Stimulated activated CD4-positive, alpha-beta T cell treated with anti-CD3 and anti-CD28 coated beads, Interleukin-15, amount 100 ng/mL, for 1 hour (primary cell): ENCODE measurements at places on chromosomes 1 and 21.

DNA sequence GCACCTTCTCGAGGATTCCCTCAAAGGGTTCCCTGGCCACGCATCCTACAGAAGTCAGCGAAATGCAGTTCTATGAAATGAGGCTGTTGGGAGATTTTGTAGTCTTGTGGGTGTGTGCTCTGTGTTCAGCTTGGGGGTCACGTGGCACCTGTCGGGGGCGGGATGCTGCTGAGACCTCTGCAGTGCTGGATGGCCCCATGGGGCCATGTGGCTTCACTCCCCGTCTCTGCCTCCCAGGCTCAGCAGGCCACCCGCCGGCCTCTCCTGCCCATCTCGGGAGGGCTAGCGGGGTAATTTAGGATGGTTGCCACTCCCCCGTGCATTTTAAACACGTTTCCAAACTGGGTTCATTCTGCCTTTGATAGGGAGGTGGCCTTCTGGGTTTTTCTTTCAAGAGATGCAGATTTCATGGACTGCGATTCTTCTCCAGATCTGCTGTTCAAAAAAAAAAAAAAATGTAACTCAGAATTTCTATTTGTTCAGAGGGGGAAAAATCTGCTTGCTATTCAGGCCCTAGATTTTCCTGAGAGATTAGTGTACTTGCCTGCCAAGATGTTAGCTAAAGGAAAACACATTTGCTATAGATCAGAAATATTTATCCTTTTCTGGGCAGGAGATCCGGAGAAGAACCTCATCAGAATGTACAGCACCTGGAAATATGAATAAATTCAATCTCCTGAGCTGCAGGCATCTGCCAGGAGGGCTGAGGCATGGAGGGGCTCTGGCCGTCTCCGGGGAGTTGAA, 277.2 kb upstream of the VAMP3 start:
- DNase-seq, result no peak

DNA sequence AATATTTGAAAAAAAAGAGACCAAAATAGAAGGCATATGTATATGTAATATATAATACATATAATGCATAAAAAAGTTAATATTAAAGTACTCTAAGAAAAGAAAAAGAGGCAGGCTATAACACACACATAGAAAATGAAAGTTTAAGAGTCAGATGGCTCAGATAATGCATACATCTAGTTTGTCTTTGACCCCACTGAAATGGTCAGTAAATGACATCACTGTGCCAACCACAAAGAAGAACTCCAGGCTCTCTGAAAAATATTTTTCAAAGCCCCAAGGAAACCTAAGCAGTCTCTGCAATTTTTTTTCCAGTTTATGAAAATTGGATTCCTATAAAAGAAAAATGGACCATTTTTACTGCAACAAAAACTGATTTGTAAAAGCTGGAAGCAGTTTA, 55.4 kb upstream of the SCYL3 start:
- no peak for DNase-seq

- DNase-seq, result no peak
Measured at GRCh38 chr21:14864211-14865021, 200.4 kb downstream of the NRIP1 start.

GRCh38 chr1:236565530-236565929, 38.8 kb downstream of the HEATR1 start:
- no peak for DNase-seq

DNA sequence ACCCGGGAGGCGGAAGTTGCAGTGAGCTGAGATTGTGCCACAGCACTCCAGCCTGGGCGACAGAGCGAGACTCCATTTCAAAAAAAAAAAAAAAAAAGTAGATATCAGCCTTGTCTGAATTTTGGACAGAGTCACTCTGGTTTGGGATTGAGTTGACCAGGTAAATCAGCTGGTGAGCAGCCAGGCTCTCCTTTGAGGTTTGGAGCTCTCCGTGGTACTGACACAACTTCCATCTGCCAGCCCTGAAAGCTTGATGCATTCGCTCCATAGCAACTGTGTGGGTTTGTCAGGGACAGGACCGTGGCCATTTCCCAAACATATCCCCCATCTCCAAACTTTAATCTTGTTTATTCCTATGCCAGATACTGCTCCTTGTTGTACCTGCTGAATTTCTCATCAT, 155.2 kb downstream of the DMRTA2 start:
- DNase-seq, result no peak

GRCh38 chr1:97691325-97691724, 229.5 kb downstream of the DPYD start:
- DNase-seq, result no peak

DNA sequence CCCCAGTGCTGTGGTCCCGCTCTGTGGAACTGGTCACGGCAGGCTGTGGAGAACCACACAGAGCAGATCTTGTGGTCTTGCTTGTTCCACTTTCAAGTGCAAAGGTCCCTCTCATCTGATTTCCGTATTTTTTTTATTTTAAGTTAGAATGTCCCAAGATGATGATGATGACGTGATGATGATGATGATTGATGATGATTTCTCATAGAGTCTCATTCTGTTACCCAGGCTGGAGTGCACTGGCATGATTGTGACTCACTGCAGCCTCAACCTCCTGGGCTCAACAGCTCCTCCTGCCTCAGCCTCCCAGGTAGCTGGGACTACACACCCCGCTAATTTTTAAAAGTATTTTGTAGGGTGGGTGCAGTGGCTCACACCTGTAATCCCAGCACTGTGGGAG, 12.2 kb downstream of the EVA1C start:
- no peak for DNase-seq

- DNase-seq, result no peak
Measured at GRCh38 chr1:76190749-76191424, 116.3 kb downstream of the ST6GALNAC3 start.

- DNase-seq, result no peak
Measured at GRCh38 chr1:46508757-46509156, 19.1 kb downstream of the DMBX1 start.

GRCh38 chr1:226825037-226825745, 45.2 kb upstream of the PSEN2 start:
- no peak for DNase-seq

DNA sequence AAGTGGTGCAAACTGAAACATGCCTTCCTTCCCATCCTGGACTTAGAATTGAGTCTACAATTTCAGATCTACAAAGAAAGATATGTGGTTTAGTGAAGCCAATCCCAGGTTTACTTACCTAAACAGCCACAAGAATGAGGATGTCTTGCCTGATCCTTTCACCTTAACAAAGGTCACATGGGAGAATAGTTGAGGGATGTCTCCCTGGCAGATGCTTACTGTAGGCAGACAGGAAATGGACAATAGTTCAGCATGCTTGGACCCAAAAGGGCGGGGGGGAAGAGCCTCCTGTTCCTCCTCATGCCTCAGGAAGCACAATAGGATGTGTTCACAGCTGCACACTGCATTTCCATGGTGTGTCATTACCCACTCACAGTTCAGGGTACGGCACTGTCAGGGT, 492.7 kb upstream of the USP24 start:
- no peak for DNase-seq

- DNase-seq, result no peak
Measured at GRCh38 chr1:229846351-229846750, 220.3 kb downstream of the URB2 start.

GRCh38 chr1:67723620-67724019, 38.6 kb downstream of the GADD45A start:
- no peak for DNase-seq

GRCh38 chr21:42440187-42440792, 36.6 kb downstream of the UBASH3A start:
- DNase-seq, result no peak

DNA sequence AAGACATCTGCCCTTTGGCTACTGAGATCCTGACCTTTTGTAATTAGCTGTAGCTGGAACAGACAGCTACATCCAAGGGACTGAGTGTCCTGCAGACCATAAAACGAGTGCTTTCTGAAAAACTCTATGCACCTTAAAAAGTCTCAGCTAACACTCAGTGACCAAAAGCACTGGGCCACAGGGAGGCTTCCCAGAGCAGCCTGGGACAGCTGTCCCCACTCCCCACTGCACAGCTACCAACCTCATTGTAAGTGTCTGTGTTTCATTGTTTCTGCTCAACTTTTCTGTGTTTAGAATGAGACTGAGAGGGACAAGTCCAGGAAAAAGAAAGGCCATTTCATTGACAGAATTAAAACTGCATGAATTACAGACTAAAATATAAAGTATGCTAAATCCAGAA, 80.7 kb downstream of the SMYD2 start:
- no peak for DNase-seq

- DNase-seq, result no peak
Measured at GRCh38 chr1:188514917-188515316, 1686.2 kb downstream of the PLA2G4A start.

- DNase-seq, result no peak
Measured at GRCh38 chr1:53644496-53644895, 94.5 kb downstream of the GLIS1 start.

GRCh38 chr1:39154553-39155421, 49.7 kb upstream of the MACF1 start:
- DNase-seq, result no peak

- no peak for DNase-seq
Measured at GRCh38 chr1:68057564-68057963, 7.1 kb upstream of the DIRAS3 start.

DNA sequence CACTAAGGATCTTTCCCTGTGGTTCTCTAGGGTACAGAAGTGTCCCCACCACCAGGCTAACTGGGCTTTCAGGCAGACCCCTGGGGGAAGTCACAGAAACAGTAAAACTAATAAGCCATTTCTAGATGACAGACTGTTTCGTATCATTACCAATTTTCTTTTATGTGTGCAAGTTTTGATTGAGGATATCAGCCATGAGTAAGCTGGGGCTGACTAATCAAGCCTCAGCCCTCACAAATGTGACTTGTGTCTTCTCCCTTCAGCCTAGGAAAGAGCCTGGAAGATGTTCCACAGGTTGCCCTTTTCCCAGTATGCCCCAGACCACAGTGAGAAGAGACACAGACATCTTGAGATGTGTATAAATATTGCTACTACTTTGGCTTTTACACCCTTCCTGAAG, 10.5 kb downstream of the PTGFRN start:
- DNase-seq, result no peak

DNA sequence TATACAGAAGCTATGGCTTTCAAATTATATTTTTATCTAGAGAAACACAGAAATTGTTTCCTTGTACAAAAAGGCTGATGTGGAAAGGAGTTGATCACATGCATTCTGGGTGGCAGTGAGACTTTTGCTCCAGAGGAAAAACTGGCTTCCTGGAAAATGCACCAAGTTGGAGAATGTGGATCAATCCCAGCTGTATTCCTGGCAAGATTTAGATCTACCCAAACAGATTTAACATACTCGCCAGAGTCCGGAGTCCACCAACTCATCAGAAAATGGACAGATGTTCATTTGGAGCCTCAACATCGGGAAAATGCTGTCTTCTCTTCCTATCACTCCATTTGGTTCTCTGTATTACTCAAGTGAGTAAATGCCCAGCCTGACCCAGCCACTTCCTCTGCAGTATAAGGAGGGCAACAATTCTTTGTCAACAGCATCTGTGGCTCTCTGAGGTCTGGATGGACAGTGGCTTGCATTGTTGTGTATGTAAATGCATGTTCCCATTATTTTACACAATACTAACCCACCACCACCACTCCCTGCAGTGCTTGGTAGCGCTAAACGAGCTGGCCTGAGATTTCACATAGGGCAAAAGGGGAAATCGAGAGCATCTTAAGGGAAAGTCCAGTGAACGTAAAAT, 226.2 kb upstream of the IRF2BP2 start:
- DNase-seq, result no peak

DNA sequence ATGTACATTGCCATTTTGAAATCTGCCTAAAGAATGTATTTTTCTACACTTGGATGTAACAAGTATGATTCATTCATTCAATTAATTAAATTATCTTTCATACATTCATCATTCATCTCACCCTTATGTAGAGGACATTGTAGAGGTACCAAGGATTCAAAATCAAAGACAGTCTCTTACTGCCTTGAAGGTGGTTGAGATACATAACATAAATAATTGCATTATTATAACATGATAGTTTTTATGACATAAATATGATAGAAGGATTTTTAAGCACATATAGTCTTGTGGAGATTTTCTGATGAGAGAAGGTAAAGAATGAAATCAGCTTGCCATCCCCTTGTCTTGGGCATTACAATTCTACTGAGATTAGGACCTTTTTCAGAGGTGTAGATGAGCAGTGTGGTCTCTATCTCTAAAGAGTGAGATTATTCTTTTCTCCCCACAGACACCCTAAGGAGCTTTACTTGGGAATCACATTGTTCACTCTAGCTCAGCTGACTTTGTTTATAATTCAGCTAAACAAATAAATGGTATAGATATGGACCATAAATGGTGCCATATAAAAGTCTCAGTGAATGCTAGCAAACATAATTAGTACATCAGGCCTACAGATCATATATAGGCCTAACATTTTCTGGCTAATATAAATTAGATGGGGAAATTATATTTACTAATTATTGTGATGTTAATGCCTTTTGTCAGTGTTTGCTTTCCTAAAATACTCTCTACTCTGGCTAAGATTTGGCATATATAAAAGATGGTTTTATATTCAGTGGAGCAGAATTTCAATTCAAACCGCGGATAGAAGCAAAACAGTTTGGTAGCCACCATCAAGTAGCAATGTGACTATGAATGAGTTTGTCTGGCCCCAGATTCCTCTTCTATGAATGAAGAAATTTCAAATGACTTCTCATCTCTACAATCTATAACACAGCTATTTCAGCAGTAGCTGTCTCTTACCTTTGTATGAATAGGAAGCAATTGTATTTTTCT, 1.9 kb downstream of the RGS1 start:
- no peak for DNase-seq

DNA sequence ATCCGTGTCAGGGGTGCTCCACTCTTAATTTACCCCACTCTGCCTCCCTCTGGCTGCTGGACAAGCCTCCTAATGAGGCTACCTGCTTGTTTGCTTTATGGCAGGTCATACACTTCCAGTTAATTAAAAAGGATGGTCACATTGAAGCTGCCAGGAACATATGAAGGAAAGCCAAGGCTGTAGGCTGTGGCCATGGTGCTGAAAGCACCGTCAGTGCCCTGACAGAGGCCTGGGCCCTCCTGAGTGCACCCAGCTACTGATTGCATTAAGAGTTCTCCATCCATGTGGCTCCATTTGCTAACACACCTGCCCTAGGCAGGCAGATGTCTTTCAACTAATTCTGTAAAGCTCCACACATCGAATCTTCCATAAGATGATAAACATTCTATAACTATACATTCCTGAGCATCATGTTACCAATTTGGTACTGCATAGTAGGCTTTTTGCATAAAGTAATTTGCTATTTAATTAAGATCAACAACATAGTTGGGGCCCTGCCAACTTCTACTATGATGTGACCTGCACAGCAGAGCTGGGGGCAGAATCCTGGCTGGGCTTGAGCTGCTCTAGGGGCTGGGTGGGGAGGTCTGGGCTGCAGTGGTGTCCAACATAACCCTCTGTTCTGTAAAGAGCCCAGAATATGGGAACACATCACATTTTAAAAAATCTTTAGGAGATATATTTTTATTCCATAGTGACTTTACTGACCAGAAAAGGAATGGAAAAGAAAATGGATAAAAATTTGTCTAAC, 224.8 kb downstream of the SIPA1L2 start:
- no peak for DNase-seq

GRCh38 chr1:228930479-228930957, 195.2 kb downstream of the RHOU start:
- DNase-seq, result no peak

GRCh38 chr1:3139451-3139852, 70.4 kb downstream of the PRDM16 start:
- DNase-seq, result no peak

GRCh38 chr1:66214901-66215300, 319.1 kb upstream of the SGIP1 start:
- DNase-seq, result no peak

GRCh38 chr1:25504706-25505595, 38.5 kb upstream of the LDLRAP1 start:
- no peak for DNase-seq
